ENCODE measurements at places on chromosomes 16 and 17. TPM values are rescaled to one million over a fixed set of nuclear protein-coding genes. Genes with fewer than 3 reads are reported as not detected.
A peak's percentile ranks its signal among the peaks of the same experiment; 100 is the strongest.

- H3K4me1 ChIP-seq = peaks cover 8% of the 10 kb centered on the region
- H3K4me3 ChIP-seq = no peak overlapping the region
- no peaks in the 10 kb centered on the region for H3K36me3 ChIP-seq
- DNase-seq = peak; percentile 67
Measured at GRCh38 chr17:19706791-19707727, 9.3 kb downstream of the SLC47A2 start.

- H3K4me1 ChIP-seq = peaks cover 11% of the 10 kb centered on the region
- H3K27ac ChIP-seq = no peak overlapping the region
- no peaks in the 10 kb centered on the region for H3K27me3 ChIP-seq
- peak; percentile 89 for DNase-seq
Measured at GRCh38 chr17:49514071-49514721, 19.1 kb downstream of the NGFR start.

DNA sequence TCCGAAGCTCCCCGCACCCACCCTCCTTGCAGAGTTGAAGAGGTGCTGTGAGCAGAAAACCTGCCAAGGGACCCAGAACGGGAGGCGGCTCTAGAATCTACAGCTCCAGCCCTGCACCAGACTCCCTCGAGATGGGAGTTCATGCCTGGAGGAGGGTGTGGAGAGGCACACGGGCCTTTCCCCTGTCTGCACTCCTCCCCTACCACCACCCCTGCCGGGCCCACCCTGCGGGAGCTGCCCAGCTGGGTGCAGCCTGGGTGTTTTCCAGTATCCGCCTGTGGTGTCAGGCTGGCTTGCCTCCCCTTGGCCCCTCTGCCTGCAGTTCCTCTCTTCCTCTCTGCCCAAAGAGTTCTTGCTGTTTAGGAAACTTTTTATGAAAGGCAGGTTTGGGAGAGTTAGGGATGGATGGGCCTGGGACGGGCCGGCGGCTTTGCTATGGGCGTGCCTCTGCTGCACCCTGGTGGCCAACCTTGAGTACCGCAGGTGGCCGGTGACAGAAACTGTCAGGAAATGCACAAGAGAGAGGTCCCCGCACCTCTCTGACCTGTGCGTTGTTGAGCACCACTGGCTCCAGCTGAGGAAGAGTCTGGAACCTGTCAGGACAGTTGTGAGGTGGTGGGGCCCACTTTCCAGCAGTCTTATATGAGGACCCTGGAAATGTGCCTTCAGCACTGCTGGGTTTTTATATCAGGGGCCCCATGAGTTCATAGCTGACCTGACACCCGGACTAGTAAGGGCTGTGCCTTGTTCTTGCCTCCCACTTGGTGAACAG, 354.1 kb downstream of the SEC14L1 start:
- peaks cover 59% of the 10 kb centered on the region for H3K36me3 ChIP-seq
- no peak overlapping the region for H3K27ac ChIP-seq
- peak; percentile 97 for DNase-seq
- no peaks in the 10 kb centered on the region for H3K27me3 ChIP-seq

Gene EVPLL
- total RNA-seq = not detected

- DNase-seq = no peak
- H3K4me1 ChIP-seq = peaks cover 35% of the 10 kb centered on the region
- no peak overlapping the region for H3K27ac ChIP-seq
- H3K4me3 ChIP-seq = no peak overlapping the region
Measured at GRCh38 chr16:20847550-20847949, 41.2 kb downstream of the REXO5 start.

Gene ASPA
- total RNA-seq = not detected

Data from endodermal cell (in vitro differentiated cells).